ENCODE measurements at places on chromosomes 2 and 18.

DNA sequence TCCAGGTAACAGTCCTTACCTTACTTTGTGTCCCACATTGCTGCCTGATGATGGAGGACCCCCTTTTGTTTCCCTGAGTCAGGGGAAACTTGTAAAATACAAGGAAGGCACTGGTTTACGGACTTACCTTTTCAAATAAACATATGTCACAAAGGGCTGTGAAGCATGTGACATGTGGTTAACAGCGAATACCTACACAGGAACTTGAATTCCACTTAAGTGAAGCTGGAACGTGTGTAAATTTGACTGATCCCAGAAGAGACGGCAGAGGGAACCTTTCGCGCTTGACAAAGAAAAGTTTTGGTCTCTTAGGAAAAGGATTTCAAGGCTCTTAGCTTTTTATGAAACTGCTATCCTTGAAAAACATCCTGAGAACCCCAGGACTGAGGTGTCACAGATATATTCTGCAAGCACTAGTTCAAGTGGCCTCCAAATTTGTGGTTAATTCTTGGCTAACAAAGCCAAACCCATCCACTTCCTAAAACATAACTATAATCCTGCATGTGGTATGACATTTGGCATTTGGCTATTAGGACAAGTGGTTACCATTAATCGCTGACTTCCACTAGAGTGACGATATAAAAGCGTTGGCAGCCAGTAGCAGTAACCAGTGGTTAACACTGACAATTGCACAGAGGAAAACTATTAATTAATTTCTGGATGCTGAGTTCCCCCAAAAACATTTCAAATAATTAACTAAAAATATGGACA is 55.6 kb downstream of the ITGB6 start:
- no peak for DNase-seq

DNA sequence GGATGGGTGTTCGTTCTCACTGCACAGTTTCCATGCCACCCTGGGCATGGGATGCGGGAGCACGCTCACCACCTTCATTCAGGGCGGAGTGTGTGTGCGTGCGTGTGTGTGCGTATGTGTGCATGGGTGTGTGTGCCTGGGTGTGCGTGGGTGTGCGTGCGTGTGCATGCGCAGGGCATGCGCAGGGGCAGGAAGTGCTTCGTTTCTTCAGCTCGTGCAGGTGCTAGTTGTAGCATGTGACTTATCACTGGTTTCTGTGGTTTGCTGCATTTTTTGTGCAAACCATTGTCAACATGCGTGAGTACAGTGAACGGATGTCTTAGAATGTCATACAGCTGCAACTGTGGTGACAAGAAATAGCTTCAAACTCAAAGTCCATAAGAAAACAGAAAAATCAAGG is 179.5 kb downstream of the PTGR3 start:
- DNase-seq: peak; percentile 5

GRCh38 chr2:10820978-10821695 is 8.6 kb upstream of the PDIA6 start:
- DNase-seq: no peak

DNA sequence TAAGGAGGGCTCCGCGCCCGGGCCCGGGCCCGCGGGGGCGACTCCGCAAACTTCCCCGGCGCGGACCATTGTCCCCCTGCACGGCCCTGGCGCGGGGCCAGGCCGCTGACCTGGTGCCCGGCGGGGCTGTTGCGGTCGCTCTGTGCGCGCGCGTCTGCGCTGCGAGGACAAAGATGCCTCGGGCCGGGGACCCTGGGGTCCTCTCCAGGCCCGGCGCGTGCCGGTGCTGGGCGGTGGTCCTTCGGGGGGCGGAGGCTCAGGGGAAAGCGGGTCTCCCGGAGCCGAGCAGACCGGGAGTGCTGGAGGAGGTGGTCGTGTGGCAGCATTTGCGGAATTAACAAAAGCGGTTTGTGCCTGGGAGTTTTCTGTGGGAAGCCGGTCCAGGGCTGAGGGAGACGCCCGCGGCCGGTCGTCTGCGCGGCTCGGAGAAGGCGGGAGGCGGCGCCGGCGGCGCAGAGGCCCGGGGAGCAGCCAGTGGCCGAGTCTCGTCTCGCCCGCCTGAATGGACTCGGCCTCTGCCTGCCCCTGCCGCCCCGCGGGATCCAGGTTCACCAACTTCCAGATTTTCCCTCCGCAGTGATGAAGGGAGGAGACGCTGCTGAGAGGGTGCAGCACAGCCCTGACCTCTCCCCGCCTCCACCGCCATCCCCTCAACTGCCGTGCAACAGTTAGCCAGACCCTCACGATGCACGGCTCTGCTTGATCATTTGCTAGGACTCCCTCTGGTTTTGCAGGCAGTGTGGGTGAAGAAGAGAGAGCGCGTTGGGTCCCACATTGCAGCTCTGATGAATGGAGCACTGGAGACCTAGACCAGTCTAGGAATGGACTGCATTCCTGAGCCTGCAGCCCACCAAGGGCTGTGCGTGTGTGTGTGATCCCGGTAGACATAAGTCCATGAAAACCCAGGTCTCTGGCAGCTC is 705 bp downstream of the EFR3B start:
- peak; percentile 22 for DNase-seq

DNA sequence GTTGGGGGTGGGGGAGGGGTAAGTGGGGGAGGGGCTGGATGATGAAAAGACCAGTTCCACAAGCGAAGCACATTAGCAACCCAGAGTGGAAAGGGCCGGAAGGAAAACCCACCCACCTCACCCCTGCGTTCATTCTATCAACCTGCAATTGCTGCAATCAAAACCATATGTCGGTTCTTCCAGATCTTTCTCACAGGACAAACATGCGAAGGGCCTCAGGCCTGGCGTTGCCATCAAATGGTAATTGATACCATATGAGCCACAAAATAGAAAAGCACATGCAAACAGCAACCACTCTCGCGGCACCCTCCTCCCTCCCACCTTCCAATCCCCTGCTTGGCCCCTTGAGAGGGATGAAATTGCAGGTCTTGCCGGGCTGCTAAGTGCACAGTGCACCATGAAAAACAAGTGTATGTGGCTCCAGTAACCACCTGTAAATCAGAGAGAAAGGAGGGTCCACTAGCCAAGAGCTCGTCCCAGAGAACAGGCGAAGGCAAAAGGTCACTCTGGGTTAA is 287.5 kb downstream of the TCF4 start:
- DNase-seq: no peak

- no peak for DNase-seq
Measured at GRCh38 chr2:36396878-36397539, 41.4 kb downstream of the CRIM1 start.
